Aorta (tissue), 5 donors: ENCODE measurements at places on chromosomes 2 and 18. TPM values are rescaled to one million over a fixed set of nuclear protein-coding genes. Genes with fewer than 3 reads are reported as not detected.

DNA sequence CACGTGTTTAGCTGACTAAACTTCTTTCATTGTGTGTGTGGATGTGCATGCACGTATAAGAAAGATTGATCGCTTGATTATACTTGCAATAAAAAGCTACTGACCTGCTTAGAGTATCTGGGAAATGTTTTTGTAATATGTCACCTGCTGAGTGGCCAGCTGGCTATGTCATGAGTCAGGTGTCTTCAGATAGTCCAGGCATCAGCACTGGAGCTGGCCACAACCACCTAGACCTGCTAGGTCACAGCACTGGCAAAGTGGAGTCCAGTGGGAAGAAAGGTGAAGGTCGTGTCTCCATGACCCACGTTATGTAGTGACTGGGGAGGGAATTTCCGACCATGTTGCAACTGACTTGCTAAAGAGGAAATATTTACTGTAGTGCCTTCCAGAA is 147.0 kb downstream of the ESCO1 start:
- no peak for DNase-seq

GRCh38 chr18:50651334-50651733 is 91.4 kb downstream of the MAPK4 start:
- no peak for DNase-seq

DNA sequence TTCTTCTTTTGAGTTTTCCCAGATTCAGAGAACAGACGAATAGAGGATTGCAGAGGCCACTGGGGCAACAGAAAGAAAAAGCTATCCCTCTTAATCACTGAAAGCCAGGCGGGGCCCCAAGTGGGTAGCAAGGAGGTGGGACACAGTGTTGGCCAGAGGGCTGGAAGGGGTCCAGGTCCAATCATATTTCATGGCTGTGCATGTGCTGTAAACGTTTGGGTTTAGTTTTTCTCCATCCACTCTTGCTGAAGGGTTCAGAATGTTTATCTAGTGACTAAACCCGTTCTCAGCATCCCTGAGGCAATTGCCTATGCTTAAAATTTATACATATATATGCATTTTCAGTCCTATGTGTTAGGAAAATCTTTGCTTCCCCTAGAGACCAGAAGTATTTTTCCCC is 99.4 kb upstream of the EPHA4 start:
- DNase-seq: no peak

GRCh38 chr18:72283148-72283925 is 260.8 kb downstream of the CBLN2 start:
- DNase-seq: no peak

Gene PSMG2
- 62.0 TPM for total RNA-seq

Gene RAB6C
- not detected for total RNA-seq

GRCh38 chr2:224952936-224953657 is 89.2 kb downstream of the DOCK10 start:
- no peak for DNase-seq

Gene DNAJB2
- total RNA-seq: 54.4 TPM

- no peak for DNase-seq
Measured at GRCh38 chr18:44396550-44396949, 284.1 kb upstream of the SETBP1 start.

GRCh38 chr2:74205596-74205995 is 7.2 kb downstream of the MTHFD2 start:
- no peak for DNase-seq

DNA sequence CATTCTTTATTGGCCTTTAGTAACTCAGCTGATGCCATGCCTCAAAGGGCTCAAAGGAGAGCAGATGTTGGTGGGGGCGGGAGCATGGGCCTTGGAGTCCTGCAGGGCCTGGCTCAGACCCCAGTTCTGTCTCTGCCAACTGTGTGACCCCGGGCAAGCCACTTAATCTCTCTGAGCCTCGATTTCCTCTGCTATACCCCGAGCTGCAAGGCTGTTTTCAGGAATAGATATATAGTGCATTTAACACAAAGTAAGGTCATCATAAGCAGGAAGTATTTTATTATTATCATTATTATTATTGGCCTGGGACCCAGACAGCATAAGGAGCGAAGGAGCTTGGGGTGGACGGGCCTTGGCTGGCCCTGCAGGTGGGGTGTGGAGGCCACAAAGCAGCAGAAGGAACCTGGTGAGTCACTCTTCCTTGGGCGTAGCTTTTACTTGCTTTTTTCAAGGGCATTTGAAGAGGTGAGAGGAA is 162.7 kb downstream of the INHBB start:
- no peak for DNase-seq

GRCh38 chr2:42768706-42769256 is 4.8 kb upstream of the OXER1 start:
- DNase-seq: no peak

Gene OTOF
- total RNA-seq: 0.24 TPM

Gene SP9
- total RNA-seq: not detected

DNA sequence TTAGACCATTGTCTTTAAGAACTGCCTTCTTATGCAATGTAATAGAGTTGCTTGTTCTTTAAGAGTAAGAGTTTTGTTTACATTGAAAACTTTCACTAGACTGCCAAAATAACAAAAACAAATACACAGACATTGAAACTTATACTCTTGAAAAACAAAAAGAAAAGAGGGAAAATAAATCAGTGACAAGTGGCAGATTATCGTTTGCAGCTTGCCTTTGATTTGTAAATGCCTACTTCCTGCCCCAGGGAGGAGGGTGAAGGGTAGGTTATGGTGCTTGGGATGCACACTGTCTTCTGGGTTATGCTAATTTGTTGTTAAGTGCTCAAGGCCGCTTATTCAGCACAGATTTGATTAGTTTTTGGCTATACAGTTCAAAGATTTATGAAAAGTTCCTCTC is 198.7 kb downstream of the TGIF1 start:
- no peak for DNase-seq

DNA sequence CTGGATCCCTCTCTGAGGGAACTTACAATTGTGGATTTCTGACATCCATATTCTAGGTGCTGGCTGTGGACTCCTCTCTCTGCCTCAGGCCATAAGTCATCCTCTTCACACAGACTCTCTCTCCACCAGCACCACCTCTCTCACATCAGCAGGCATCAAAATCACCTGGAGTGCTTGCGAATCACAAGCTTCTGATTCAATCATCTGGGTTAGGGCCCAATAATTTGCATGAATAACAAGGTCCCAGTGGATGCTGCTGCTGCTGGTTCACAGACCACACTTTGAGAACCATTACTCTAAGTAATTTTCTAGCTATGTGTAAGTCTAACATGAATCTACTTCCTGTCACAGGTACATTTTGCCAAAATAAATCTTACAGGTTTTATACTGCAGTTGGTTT is 214.9 kb downstream of the DSEL start:
- DNase-seq: no peak
